ENCODE measurements at places on chromosomes 11 and 22.

GRCh38 chr11:73200256-73200655 is 17.8 kb upstream of the P2RY2 start:
- no peak for DNase-seq

- no peak for DNase-seq
Observed at GRCh38 chr22:30535182-30535581, 11.4 kb downstream of the SEC14L6 start.

GRCh38 chr11:110286298-110287040 is 9.9 kb downstream of the RDX start:
- no peak for DNase-seq

DNA sequence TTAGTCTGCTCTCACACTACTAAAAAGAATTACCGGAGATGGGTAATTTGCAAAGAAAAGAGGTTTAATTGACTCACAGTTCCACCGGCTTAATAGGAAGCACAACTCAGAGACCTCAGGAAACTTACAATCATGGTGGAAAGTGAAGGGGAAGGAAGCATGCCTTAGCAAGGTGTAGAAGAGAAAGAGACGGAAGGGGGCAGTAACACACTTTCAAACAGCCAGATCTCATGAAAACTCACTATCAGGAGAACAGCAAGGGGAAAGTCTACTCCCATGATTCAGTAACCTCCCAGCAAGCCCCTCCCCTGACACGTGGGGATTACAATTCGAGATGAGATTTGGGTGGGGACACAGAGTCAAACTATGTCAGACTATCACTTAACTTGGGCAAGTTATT is 236.6 kb upstream of the ANO3 start:
- DNase-seq, result no peak

DNA sequence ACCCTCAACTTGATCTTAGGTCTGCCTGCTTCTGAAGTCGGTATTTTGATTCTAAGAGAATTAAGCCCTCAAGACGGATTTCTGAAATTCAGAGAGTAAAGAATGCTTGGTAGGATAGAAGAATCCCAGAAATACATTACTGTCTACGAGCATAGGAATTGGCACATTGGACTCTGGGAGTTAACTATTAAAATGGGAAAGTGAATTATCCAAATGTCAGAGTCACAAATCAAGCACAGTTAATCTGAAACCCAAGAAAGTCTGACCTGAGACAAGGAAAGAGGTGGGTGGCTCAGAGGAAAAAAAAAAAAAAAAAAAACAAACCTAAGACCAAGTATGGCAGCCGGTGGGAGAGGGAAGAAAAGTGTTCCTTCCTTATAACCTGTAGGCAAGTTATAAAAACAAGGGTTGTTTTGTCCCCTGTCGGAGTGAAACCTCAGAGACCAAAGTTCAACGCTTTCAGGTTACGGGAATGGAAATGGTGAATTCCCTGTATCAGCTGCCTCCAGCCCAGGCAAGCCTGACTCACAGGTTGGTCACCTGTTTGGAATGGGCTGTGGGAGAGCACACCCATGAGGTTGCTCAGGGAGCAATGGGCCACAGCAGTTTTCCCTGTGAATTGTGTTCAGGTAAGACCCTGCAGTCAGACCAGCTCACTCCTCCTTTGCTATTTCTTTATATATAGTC is 139.0 kb downstream of the ETS1 start:
- no peak for DNase-seq
